ENCODE measurements at places on chromosomes 12 and 14.

DNA sequence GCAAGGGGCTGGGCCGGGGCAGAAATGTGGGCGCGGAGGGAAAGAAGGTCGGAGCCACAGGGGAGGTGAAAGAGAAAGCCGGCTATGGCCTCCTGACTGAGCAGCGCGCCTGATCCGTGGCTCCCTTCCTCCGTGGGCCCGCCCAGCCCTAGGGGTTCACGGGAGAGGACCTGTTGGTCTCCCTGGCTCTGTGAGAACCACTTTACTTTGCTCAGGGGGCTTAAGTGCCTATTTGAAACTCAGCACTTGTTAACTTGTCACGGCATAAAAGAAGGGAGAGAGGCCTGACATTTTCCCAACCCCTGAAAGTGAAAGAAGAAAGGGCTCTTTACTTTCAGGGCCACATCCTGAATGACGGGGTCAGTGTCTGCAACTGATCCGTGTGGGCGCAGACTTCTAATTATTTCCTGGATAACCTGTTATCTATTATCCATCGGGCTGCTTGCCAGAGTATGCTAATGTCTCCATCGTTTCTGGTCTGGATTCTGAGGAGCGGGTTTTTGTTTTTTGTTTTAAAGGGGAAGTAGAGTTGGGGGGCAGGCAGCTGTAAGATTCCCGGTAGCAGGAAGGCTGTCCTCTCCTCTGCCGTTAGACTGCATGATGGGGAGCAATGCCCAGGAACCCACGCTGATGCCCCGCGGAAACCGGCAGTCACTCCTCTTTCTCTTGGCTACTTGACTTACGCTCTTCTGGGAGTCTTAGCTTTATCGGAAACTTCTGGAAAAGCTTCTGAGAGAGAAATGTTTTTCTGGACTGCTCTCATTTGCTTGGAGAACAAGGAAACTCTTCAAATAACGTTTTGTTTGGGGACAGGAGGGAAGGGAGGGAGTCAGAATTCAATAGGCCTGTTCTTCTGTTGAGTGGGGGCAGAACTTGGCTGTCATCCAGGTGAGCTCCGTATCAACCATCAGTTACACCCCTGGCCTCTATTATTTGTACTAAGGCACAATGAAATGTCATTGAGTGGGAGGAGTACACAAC lies 127.7 kb upstream of the MAX start:
- peak overlapping the region; percentile 21 for H3K4me3 ChIP-seq
- no peaks in the 10 kb centered on the region for H3K27me3 ChIP-seq
- H3K4me1 ChIP-seq, result no peaks in the 10 kb centered on the region
- H3K36me3 ChIP-seq, result no peaks in the 10 kb centered on the region
- peak overlapping the region; percentile 77 for H3K27ac ChIP-seq

GRCh38 chr12:55041345-55042055 lies 21.7 kb downstream of the NEUROD4 start:
- no peaks in the 10 kb centered on the region for H3K36me3 ChIP-seq
- H3K27me3 ChIP-seq, result no peaks in the 10 kb centered on the region
- H3K4me1 ChIP-seq, result no peaks in the 10 kb centered on the region
- DNase-seq, result no peak

GRCh38 chr12:53739214-53740129 lies 12.2 kb upstream of the CALCOCO1 start:
- H3K36me3 ChIP-seq, result no peaks in the 10 kb centered on the region
- H3K27me3 ChIP-seq, result peaks cover 7% of the 10 kb centered on the region
- H3K4me3 ChIP-seq, result no peak overlapping the region
- H3K4me1 ChIP-seq, result peaks cover 9% of the 10 kb centered on the region
- no peak for DNase-seq
- H3K27ac ChIP-seq, result no peak overlapping the region

GRCh38 chr14:33686218-33686617 lies 264.7 kb downstream of the EGLN3 start:
- H3K4me1 ChIP-seq, result no peaks in the 10 kb centered on the region
- no peak for DNase-seq
- H3K36me3 ChIP-seq, result no peaks in the 10 kb centered on the region
- no peak overlapping the region for H3K27ac ChIP-seq
- no peak overlapping the region for H3K4me3 ChIP-seq
- no peaks in the 10 kb centered on the region for H3K27me3 ChIP-seq

DNA sequence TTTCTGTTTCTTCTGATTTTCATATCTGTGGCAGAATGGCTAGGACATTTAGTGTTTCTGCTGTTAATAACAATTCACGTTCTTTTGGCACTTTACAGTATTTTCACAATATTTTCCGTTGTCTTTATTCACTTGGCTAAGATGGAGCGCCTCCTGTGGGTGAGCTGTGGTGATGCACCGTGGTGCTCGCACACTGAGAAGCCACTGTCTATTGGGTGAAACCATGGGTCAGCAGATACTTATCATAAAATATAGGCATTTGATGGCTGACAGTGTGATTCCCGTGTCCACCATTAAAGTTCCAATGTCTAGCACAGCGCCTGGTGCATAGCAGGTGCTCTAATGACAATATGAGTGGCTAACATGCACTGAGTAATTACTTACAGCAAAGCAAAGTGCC lies 141.8 kb downstream of the VRK1 start:
- no peak overlapping the region for H3K27ac ChIP-seq
- H3K4me3 ChIP-seq, result no peak overlapping the region
- no peaks in the 10 kb centered on the region for H3K36me3 ChIP-seq
- DNase-seq, result no peak
- H3K4me1 ChIP-seq, result no peaks in the 10 kb centered on the region
- no peaks in the 10 kb centered on the region for H3K27me3 ChIP-seq

DNA sequence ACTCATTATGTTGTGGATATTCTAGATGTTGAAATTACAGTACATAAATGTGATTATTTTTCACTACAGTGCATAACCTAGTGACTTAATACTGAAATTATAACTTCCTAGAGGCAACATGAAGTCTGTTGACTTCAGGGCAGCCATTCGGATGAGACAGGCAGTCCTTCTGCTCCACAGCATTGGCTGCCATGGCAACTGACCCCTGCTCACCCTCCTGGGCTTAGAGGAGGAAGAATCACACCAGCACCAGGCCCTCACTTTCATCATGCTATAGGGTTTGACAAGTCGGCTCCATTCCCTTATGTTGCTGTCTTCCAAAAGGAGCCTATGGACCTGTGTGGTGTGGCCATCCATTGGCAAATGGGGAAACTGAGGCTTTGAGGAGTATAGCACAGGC lies 233.5 kb upstream of the TMEM132C start:
- H3K27ac ChIP-seq, result no peak overlapping the region
- no peaks in the 10 kb centered on the region for H3K27me3 ChIP-seq
- no peak overlapping the region for H3K4me3 ChIP-seq
- no peak for DNase-seq
- no peaks in the 10 kb centered on the region for H3K36me3 ChIP-seq

DNA sequence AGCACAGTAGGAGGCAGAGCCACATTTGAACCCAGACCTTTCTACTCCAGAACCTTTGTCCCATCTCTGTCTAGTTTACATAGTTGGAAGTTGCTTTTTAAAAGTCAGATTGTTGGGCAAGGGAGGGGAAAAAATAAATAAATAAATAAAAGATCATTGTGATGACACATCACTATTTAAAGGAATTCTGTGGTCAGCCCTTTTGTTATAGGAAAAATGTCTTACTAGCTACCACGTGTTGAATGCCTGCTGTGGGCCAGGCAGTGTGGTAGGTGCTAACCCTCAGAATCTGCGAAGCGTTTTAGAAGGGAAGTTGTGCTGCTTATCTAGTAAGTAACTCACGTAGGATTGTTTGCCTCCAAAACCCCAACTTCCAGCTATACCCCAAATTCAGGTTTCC lies 62.3 kb downstream of the BHLHE41 start:
- DNase-seq, result no peak
- H3K4me1 ChIP-seq, result no peaks in the 10 kb centered on the region
- H3K27me3 ChIP-seq, result no peaks in the 10 kb centered on the region
- H3K27ac ChIP-seq, result no peak overlapping the region
- H3K4me3 ChIP-seq, result no peak overlapping the region

- no peaks in the 10 kb centered on the region for H3K4me1 ChIP-seq
- peak; percentile 19 for DNase-seq
- no peak overlapping the region for H3K4me3 ChIP-seq
- no peaks in the 10 kb centered on the region for H3K36me3 ChIP-seq
Measured at GRCh38 chr12:31773867-31774266, 45.0 kb upstream of the AMN1 start.

- no peaks in the 10 kb centered on the region for H3K27me3 ChIP-seq
- DNase-seq, result no peak
- H3K4me1 ChIP-seq, result no peaks in the 10 kb centered on the region
- H3K4me3 ChIP-seq, result no peak overlapping the region
Measured at GRCh38 chr12:87165733-87166375, 863.3 kb downstream of the C12orf50 start.

GRCh38 chr12:121858662-121859572 lies at the start of gene HPD:
TSS of gene HPD (minus strand) at chr12:121858859. CDS start at chr12:121858823, 36 bp downstream.
- no peaks in the 10 kb centered on the region for H3K36me3 ChIP-seq
- H3K4me1 ChIP-seq, result peaks cover 18% of the 10 kb centered on the region
- DNase-seq, result peak; percentile 88

- DNase-seq, result no peak
- H3K27ac ChIP-seq, result no peak overlapping the region
- no peaks in the 10 kb centered on the region for H3K4me1 ChIP-seq
- no peaks in the 10 kb centered on the region for H3K27me3 ChIP-seq
- no peak overlapping the region for H3K4me3 ChIP-seq
Measured at GRCh38 chr14:39229222-39229543, 4.5 kb upstream of the MIA2 start.

DNA sequence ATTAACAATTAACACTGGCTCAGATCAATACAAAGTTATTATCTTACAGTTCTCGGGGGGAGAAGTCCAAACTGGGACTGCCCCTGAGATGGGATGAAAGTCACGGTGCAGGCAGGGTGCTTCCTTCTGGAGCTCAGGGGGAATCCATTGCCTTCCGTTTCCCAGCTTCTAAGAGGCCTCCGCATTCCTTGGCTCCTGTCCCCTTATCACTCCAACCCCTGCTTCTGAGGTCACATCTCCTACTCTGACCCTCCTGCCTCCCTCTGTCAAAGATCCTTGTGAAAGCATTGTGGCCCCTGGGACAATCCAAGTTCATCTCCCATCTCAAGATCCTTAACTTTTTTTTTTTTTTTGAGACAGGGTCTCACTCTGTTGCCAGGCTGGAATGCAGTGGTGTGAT lies 30.8 kb downstream of the SCARB1 start:
- no peak for DNase-seq
- no peak overlapping the region for H3K4me3 ChIP-seq
- H3K4me1 ChIP-seq, result peaks cover under 1% of the 10 kb centered on the region
- no peaks in the 10 kb centered on the region for H3K27me3 ChIP-seq

GRCh38 chr14:35365130-35366055 lies 39.2 kb downstream of the NFKBIA start:
- H3K4me3 ChIP-seq, result no peak overlapping the region
- peaks cover 7% of the 10 kb centered on the region for H3K4me1 ChIP-seq
- DNase-seq, result peak; percentile 82
- H3K36me3 ChIP-seq, result no peaks in the 10 kb centered on the region

- peaks cover 4% of the 10 kb centered on the region for H3K4me1 ChIP-seq
- H3K27me3 ChIP-seq, result no peaks in the 10 kb centered on the region
- no peak overlapping the region for H3K4me3 ChIP-seq
- DNase-seq, result no peak
- H3K36me3 ChIP-seq, result no peaks in the 10 kb centered on the region
- peak overlapping the region; percentile 71 for H3K27ac ChIP-seq
Measured at GRCh38 chr14:52051251-52051650, 17.6 kb downstream of the NID2 start.

GRCh38 chr12:70319605-70320004 lies 46.5 kb upstream of the KCNMB4 start:
- H3K4me3 ChIP-seq, result no peak overlapping the region
- H3K4me1 ChIP-seq, result no peaks in the 10 kb centered on the region
- H3K27ac ChIP-seq, result no peak overlapping the region
- DNase-seq, result no peak
- H3K36me3 ChIP-seq, result no peaks in the 10 kb centered on the region

- no peaks in the 10 kb centered on the region for H3K36me3 ChIP-seq
- no peaks in the 10 kb centered on the region for H3K27me3 ChIP-seq
- no peak overlapping the region for H3K27ac ChIP-seq
- no peak for DNase-seq
Measured at GRCh38 chr12:98544751-98545150, 29.4 kb downstream of the TMPO start.

GRCh38 chr12:46219877-46220655 lies 48.8 kb downstream of the SLC38A1 start:
- H3K27me3 ChIP-seq, result no peaks in the 10 kb centered on the region
- no peak for DNase-seq
- no peaks in the 10 kb centered on the region for H3K4me1 ChIP-seq
- H3K4me3 ChIP-seq, result no peak overlapping the region
- no peak overlapping the region for H3K27ac ChIP-seq

DNA sequence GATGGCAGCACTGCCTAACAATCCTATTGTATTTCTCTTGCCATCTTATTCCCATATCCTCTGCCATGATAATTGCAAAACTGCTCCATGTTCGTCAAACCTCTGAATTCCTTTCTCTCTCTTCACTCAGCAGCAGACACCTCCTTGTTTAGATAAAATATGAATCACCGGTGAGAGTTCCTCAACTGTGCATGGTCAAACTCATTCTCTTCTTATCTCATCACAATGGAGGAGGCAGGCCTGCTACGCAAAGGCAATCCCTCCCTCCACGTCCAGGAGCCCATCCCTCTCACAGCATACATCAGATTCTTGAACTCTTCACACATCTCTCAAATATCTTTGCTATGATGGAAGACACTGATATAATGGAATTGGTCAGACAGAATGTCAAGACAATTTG lies 90.1 kb upstream of the DAAM1 start:
- H3K36me3 ChIP-seq, result no peaks in the 10 kb centered on the region
- no peak overlapping the region for H3K27ac ChIP-seq
- no peaks in the 10 kb centered on the region for H3K4me1 ChIP-seq

DNA sequence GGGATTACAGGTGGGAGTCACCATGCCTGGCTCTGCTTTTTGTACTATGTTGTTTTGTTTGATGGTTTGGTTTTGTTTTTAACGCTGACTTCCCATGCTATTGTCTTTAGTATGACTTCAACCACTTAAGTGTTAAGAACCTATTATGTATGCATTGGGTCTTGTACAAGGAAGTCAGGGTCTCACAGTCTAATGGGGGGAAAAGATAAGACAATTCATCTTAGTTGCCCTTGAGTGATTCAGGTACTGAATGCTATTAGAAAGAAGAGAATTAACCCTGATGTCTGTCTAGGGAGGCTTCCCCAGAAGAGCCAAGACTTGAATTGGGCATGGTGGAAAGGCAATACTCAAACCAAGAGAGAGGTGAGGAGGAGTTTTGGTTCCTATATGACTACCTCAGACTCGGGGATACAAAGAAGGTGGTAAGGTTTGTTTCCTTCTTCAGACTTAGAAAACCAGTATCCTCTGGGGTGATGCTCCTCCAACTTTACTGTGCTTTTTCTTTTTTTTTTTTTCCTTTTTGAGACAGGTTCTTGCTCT lies 64.6 kb downstream of the SUSD6 start:
- H3K27ac ChIP-seq, result no peak overlapping the region
- H3K36me3 ChIP-seq, result no peaks in the 10 kb centered on the region
- DNase-seq, result no peak

DNA sequence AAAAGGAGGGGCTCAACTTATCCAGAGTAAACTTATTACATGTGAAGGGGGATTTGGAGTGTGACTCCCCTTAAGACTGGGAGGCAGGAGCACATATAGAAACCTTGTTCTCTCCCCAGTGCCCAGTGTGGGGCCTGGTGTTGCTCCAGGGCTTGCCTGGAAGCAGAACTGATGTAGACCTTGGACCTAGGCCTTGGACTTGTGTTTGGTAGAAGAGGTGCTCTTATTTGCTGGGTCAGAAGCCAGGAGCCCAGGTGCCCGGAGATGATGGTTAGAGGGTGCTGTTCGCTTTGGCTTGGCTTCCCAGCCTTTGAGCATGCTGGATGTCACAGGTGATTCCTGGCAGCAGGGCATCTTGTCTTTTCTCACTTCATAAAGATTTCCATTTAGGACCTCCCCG lies 110.4 kb downstream of the SMOC1 start:
- no peak overlapping the region for H3K27ac ChIP-seq
- no peak overlapping the region for H3K4me3 ChIP-seq
- H3K36me3 ChIP-seq, result no peaks in the 10 kb centered on the region
- no peaks in the 10 kb centered on the region for H3K27me3 ChIP-seq
- no peak for DNase-seq
- no peaks in the 10 kb centered on the region for H3K4me1 ChIP-seq
